ENCODE measurements at places on chromosomes 1 and 21. TPM values are rescaled to one million over a fixed set of nuclear protein-coding genes. Genes with fewer than 3 reads are reported as not detected.

DNA sequence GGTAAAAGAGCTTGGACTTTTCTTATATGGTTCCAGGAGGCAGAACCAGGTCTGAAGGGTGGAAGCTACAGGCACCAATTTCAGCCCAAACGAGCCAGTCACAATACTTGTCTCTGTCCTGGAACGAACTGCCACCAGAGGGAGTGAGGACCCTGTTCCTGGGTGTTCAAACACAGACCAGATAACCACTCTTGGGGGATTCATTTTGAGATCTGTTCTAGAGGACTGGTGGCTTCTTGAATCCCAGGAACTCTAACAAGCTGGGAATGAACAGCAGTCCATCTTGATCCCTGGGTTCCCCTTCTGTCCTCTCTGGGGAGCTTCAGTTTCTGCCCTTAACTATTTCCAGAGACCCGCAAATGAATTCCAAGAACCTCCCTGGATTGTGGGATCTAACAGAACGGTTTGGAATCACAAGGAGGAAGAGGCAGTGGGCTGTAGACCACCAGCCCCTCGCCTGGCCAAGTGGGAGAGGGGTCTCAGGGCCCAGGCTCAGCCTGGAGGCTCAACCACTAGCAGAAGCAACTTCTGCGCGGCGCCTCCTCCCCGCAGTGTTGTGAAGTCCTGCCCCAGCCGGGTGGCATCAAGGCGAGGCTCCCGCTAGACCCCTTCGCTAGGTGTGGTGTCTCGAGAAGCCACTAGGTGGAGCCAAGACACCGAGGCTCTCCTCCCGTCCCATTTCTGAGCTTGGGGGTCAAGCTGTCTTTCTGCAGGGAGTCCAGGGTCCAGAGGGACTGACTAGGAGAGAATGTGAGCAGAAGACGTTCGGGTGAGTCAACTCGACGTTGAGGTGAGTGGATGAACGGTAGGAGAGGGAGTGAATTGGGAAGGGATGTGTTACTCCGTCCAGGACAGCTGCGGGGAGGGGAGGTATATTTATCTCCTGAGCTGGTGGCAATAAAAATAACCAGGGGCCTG is 12.1 kb upstream of the NES start:
- no peaks in the 10 kb centered on the region for H3K36me3 ChIP-seq
- H3K27me3 ChIP-seq = no peaks in the 10 kb centered on the region
- H3K27ac ChIP-seq = no peak overlapping the region

GRCh38 chr21:43290421-43291346 is 121.9 kb downstream of the CRYAA start:
- H3K4me1 ChIP-seq = no peaks in the 10 kb centered on the region
- H3K36me3 ChIP-seq = no peaks in the 10 kb centered on the region
- H3K27ac ChIP-seq = no peak overlapping the region
- H3K27me3 ChIP-seq = no peaks in the 10 kb centered on the region

DNA sequence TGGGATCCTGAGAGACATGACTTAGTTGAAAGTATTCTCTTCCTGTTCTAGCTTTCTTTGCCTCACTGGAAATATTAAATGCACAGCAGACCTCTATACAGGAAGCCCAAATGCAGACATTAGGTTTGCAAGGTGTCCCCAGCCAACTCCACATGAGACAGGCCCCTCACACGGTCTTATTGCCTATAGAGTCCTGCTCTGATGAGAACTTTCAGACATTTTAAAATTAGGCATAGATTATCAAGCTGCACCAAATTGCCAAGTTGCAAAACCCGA is 251.9 kb upstream of the C1orf105 start:
- DNase-seq = no peak
- H3K36me3 ChIP-seq = no peaks in the 10 kb centered on the region
- H3K4me3 ChIP-seq = no peak overlapping the region
- H3K27me3 ChIP-seq = no peaks in the 10 kb centered on the region
- H3K27ac ChIP-seq = peak overlapping the region; percentile 93
- H3K4me1 ChIP-seq = peaks cover 24% of the 10 kb centered on the region

- no peaks in the 10 kb centered on the region for H3K4me1 ChIP-seq
- no peak overlapping the region for H3K27ac ChIP-seq
- H3K27me3 ChIP-seq = peaks cover 2% of the 10 kb centered on the region
- H3K36me3 ChIP-seq = no peaks in the 10 kb centered on the region
- DNase-seq = no peak
Measured at GRCh38 chr1:25011275-25011674, 81.2 kb upstream of the RUNX3 start.

DNA sequence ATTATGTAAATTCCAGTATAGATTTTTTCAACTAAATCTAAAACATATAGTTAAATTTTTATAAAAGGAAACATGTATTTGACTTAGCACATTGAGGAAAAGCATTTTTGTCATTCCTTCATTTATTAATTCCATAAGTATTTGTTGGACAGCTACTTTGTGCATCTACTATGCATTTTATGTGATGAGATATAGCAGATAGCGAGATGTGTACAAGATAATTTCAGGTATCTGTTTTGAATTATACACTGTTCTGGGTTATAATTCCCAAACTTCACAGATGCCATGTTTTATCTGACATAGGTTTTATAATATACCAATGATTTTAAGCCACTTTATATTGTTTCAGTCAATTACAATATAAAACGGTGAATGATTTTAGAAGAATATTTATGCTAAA is 398.7 kb downstream of the USH2A start:
- H3K27ac ChIP-seq = no peak overlapping the region
- no peaks in the 10 kb centered on the region for H3K36me3 ChIP-seq
- H3K4me3 ChIP-seq = no peak overlapping the region
- H3K4me1 ChIP-seq = no peaks in the 10 kb centered on the region
- DNase-seq = no peak

DNA sequence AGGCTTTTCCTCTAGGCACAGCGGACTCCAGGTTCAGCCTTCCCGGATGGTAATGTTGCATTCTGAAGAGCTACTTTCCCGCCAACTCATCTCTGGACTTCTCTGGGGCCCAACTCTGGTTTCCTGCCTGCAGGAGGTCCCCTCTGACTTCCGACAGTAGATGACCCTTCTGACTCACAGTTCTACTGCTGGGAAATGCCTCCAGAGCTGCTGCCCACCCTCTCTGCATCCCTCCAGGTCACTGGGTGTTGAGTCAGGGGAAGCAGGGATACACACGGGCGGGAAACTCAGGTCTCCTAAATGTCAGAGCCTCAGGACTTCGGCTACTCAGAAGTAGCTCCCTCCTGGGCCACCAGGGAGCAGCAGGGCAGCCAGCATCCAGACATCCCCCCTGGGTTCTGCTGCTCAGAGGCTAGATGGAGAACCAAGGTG is 2.1 kb upstream of the KIF21B start:
- H3K27me3 ChIP-seq = no peaks in the 10 kb centered on the region
- 0 out of 2 replicates have a peak, but pooled peaks cover 5% of the 10 kb centered on the region for H3K4me1 ChIP-seq
- H3K4me3 ChIP-seq = no peak overlapping the region
- DNase-seq = no peak
- no peak overlapping the region for H3K27ac ChIP-seq

PAQR6 gene
- 2.4 TPM for polyA plus RNA-seq

OLIG1 gene
- polyA plus RNA-seq = not detected

TUFT1 gene
- 27.9 TPM for polyA plus RNA-seq

ACTN2 gene
- polyA plus RNA-seq = 0.10 TPM

HFM1 gene
- polyA plus RNA-seq = 0.06 TPM

MATN1 gene
- polyA plus RNA-seq = 0.23 TPM

Data from SK-N-SH (cell line).